Activated CD4-positive, alpha-beta T cell treated with anti-CD3 and anti-CD28 coated beads for 4 hours (primary cell): ENCODE measurements at places on chromosomes 16 and 17.
A peak's percentile ranks its signal among the peaks of the same experiment; 100 is the strongest.

DNA sequence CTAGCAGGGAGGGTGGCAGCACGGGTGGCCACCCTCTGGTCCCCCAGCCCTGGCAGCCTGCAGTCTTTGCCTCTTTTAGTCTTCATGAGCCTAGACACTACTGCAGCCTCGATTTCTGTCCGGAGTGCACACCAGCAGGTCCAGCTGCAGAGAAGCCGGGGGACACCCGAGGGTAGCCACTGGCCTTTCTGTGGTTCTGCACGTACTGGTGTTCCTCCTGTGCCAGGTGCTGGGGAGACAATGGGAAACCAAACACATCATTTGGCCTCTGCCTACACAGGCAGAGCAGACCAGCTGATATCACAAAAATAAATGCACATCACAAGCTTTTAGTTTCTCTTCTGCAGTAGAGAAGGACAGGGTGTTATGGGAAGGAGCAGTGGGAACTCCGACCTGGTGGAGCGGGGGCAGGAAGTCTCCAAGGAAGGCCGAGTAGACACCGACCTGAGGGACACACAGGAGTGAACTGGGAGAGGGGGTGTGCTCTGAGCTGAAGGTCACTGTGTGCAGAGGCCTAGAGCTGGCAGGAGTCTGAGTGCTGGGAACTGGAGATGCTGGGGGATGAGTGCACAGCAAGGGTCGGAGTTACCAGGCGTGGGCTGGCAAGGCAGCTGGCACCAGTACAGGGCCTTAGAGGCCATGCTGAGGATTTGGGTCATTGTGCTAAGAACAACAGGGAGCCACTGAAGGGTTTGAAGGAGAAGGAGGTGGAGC, 23.1 kb downstream of the GPT2 start:
- DNase-seq: no peak

GRCh38 chr16:62883509-62883908, 847.3 kb upstream of the CDH8 start:
- DNase-seq: no peak

DNA sequence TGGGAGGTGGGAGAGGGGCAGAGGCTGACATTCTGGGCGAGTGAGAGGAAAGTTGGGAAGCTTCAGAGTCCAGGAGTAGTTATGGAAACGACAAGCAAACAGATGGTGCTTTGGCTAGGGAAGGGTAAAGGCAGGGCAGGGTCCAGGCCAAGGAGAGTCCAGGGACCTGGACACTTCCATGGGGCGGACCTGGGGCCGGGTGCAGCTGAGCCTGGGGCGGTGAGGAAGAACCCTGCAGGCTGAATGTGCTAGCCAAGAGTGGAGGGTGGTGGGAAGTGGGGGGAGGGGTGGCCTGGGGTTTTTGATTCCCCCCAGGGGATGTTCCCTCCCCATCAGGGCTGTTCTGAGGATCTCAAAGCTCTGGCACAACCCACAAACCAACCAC, 2.6 kb downstream of the PPP1R9B start:
- no peak for DNase-seq

DNA sequence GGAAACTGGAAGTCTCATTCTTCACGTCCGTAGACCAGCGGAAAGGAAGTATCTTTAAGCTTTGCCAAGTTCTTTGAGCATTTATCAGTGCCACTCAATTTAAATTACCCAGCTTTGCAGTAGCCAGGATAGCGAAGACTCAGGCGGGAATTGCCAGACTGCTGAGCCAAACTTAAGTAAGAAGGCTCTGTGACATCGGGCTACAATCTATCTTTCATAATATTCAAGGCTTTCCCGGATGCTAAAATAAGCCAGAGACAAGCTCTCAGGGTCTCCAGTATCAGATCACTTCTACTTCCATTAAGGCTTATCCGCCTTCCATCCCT, 436 bp upstream of the BRIP1 start:
- no peak for DNase-seq

- DNase-seq: peak; percentile 80
Observed at GRCh38 chr16:11667824-11668622, at the start of gene SNN. TSS of gene SNN (plus strand) at chr16:11668455. CDS start at chr16:11676060, 7,605 bp downstream.

GRCh38 chr16:84423416-84423837, 55.1 kb downstream of the ATP2C2 start:
- no peak for DNase-seq

GRCh38 chr16:2429771-2430663, 770 bp downstream of the CCNF start:
- DNase-seq: no peak
